CD4-positive, alpha-beta T cell treated with Interleukin-1 beta for 1 hour (primary cell): ENCODE measurements at places on chromosomes 16 and 17.

- no peak for DNase-seq
These were observed 10.3 kb downstream of the ZNF385C start for GRCh38 chr17:42087736-42088705.

DNA sequence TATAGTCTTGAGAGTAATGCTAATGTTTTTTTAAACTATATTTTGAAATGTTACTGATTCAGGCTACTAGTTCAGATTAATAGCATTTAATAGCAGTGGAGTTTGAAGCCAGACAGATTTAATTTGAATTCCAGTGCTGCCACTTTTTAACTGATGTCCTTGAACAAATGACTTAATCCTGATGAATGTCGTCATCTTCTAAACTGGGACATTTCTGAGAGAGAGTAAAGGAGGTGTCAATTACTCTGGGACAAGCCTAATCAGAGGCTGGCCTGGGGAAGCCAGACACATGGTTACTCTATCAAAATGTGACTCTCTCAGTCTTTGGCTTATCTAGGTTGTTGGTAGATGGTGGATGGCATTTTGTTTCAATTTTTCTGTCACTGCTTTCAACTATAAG, 246.7 kb downstream of the HS3ST3A1 start:
- DNase-seq: no peak

GRCh38 chr16:85462714-85463611, 150.2 kb upstream of the GSE1 start:
- DNase-seq: no peak

GRCh38 chr16:50573279-50573678, 25.1 kb downstream of the NKD1 start:
- DNase-seq: no peak

- no peak for DNase-seq
These were observed 180.1 kb downstream of the SPECC1 start for GRCh38 chr17:20189302-20189701.

DNA sequence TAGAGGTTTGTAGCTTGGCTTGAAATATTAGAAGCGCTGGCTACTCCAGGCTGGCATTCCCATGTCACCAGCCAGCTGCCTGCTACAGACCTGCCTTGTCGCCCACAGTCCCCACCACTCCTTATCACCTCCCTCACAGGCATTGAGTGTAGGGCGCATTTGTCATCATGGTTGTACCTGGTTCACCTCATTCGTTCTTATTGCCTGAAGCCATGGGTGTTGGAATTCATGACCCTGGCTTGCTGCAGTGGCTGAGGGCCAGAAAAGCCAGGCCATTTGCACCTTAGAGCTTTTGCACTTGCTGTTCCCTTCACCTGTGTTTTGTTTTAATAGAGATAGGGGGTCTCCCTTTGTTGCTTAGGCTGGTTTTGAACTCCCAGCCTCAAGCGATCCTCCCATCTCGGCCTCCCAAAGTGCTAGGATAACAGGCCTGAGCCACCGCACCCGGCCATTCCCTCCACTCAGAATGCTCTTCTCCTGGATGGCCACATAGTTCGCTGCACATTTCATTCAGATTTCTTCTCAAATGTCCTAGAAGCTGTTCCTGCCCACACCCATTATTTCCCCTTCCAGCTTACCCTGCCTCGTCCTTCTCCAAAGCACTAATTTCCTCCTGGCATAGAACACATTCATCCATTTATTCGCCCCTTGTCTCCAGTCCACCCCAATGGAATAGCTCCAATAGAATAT, 97.6 kb downstream of the C16orf78 start:
- no peak for DNase-seq

DNA sequence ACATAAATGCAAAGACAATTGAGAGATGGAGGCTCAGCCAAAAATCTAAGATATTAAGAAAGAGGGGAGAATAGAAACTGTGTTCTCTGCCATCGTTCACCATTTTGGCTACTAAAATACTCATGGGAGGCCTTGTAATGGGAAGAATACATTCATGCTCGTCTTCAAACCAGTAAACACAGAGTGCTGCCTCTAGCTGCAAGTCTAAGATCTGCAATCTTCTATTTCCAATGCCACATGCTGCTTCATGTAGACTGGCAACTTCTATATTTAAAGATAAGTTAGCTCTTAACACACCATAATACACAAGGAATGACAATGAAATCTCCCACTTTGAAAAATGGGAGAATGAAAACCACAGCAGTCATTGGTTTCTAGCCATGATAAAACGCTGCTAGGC, 387.3 kb downstream of the HS3ST3B1 start:
- DNase-seq: no peak
